ENCODE measurements at places on chromosomes 4 and X.

DNA sequence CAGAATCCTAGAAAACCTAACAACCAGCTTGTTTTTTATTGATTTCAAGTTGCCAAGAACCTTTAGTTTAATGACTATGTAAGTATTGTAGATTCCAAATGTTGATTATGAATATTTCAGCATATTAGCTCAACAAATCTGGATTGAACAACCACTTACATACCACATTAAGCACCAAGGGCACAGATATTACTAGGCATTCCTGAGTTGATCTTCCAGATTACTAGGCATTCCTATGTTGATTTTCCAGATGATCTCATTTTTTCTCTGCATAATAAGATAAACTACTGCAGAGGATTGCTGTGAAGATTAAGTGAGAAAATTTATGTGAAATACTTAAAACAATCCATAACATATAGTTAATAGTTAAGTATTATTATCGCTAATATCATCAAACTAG lies 17.4 kb upstream of the DCAF8L1 start:
- DNase-seq: no peak

- DNase-seq: no peak
These were observed 71.0 kb upstream of the AFAP1 start for GRCh38 chr4:8010618-8011017.

GRCh38 chr4:73404042-73404441 lies at the start of gene ALB:
Gene ALB, plus strand, starts transcription at chr4:73404287. Its CDS starts 41 bp downstream, at chr4:73404328.
- DNase-seq: no peak

- DNase-seq: no peak
These were observed 1590.7 kb downstream of the STIM2 start for GRCh38 chr4:28451346-28451745.

GRCh38 chrX:120761810-120762209 lies 113.9 kb downstream of the CT47B1 start:
- no peak for DNase-seq

- DNase-seq: no peak
These were observed 181.2 kb upstream of the ETNPPL start for GRCh38 chr4:108943976-108944591.

GRCh38 chr4:128819082-128819742 lies 9.7 kb downstream of the JADE1 start:
- DNase-seq: no peak

DNA sequence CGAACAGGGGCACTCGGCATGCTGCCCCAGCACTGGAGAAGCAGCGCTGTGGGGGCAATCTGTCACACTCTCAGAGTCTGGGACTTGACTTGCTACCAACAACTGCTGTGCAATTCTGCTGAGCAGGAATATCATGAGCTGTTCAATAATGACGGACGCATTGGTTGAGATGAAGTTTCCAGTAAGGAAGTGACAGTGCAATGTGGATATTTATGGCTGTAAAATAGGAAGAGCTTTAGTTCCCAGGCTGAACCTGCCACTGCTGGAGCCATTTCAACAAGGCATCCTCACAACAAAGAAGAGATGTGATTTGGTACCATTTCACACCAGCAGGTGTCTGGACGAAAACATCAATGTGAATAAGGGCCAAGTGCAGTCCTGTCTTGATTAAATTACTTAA lies 24.2 kb downstream of the CHST7 start:
- DNase-seq: no peak

DNA sequence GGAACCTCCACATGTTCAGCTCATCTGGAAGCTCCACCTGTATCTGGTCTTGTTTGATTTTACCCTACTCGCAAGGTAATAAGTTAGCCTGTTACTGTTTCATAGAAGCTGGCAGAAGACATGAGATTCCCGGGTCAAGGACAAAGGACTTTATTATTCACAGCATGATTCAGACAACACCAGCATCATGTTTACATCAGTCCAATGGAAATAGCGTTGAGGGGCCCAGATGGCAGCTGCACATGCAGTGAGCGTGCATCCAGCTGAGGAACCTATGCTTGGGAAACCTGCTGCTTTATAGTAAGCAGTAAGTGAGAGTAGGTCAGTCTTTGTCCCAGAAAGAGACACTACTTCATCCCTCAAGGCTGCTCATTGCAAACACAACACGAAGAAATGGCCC lies 19.8 kb downstream of the TSPAN5 start:
- DNase-seq: no peak

All from activated CD8-positive, alpha-beta memory T cell treated with anti-CD3 and anti-CD28 coated beads for 48 hours (primary cell).